ENCODE measurements at places on chromosomes 1 and 21.
A peak's percentile ranks its signal among the peaks of the same experiment; 100 is the strongest.

DNA sequence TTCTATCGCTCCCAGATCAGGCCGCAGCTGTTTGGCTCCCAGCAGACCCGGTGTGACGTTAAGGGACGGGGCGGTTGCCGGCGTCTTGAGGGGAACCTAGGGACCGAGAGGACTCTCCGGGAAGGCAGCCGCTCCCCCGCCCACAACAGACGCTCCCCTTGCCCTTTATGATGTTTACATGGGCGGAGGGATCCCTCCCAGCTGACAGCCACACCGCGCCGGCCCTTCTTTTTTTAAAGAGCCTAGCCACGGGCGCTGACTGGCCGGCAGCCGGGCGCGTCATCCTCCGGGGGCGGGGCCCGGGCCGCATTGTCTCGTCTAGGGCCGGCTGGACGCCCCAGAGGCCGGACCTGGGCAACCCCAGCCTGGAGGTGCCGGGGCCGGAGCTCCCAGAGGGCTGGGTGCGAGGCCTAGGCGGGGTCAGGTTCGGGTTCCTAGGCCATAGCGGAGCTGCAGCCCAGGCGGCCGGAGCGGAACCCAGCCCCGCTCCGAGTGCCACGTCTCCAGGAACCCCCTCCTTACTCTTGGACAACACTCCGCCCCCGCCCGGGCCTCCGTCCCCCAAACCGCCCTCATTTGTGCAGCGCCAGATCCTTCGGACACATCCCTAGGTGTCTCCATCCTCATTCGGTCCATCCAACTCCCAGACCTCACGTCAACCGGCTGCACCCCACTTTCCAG is at the start of gene PCAT6:
Gene PCAT6, plus strand, starts transcription at position 340 of the 681 bp plus-strand sequence.
- DNase-seq, result peak; percentile 89

DNA sequence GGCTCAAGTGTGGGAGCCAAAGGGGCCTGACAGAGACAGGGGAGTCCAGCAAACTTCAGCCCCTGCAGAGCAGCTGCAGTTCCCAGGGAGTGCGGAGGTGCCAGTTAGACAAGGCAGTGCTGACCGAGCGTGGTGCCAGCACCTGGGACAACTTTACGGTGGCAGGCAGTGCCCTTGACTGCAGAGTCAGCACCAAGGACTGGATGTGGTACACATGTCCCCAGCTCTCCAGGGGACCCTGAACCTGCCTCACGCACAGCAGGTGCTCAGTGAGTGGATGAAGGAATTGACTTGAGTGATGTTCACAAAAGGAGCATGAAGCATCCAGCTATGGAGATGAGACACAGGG is 296.5 kb downstream of the SIPA1L2 start:
- no peak for DNase-seq

- no peak for DNase-seq
Observed at GRCh38 chr1:34929853-34930701, 627 bp upstream of the DLGAP3 start.

- no peak for DNase-seq
Observed at GRCh38 chr1:110548381-110548780, 29.4 kb upstream of the KCNA10 start.

DNA sequence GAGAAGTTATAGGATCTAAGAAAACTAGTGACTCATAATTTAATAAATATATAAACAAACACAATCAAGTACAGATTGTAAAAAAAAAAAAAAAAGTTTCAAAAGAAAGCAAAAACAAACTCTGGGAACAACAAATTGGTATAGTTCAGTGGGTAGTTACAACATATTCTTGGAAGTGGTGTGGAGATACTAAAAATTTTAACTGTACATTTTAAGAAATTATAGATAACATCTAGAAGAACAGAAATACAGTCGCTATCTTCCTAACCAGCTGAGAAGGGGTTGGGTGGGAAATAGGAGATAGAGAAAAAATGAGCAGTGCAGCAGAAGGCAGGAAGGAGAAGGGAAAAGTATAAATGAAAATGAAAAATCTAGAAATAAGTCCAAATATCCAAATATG is 70.5 kb downstream of the LRRC8C start:
- no peak for DNase-seq

DNA sequence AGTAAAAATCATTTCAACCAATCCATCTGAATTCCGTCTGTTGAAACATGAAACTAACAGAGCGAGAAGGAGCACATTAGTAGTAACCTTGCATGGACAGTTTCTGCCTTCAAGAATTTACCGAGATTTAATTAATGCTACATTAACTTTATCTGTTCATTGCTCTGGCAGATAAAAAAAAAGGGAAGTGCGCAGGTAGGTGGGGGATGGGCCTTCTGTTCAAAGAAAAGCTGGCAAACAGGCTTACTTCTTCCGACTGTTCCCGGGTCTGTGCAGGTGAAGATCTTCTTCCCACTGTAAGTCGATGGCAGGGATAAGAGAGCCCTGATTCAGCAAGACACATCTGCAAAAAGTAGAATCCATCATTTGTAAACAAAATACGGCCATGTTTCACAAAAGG is 172.6 kb upstream of the DMRTA2 start:
- no peak for DNase-seq

- DNase-seq, result no peak
Observed at GRCh38 chr1:147273409-147274336, 31.2 kb downstream of the CHD1L start.

- no peak for DNase-seq
Observed at GRCh38 chr1:182699393-182700350, 15.3 kb upstream of the RGS8 start.

DNA sequence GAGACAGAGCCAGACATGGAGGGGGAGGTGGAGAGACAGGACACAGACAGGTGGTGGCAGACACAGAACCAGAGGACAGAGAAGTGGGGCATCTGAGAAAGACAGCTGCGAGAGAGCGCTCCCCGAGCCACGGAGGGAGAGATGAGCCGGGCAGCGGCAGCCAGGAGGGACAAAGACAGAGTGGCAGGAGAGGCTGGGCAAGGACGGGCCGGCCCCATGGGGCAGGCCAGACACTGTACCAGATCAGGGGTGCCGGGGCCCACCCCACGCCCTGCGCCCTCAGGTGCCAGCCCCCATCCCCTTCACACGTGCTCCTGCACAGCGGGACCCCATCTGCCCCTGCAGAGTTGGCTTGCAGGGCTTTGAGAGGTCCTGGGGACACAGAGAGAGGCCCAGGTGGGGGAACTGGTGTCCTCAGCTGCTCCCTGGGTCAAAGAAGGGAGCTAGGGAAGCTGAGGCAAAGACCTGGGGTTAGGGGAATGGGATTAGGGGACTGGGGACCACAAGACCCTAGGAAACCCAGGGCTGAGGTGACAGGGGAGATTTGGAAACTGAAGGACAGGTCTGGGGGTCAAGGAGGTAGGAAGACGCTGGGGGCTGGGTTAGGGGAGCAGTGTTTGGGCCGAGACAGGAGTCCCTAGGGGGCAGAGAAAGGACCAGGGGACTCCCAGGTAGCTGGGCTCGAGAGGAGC is 643 bp downstream of the FNDC5 start:
- DNase-seq, result no peak

GRCh38 chr1:156841295-156841855 is 17.5 kb downstream of the INSRR start:
- no peak for DNase-seq

DNA sequence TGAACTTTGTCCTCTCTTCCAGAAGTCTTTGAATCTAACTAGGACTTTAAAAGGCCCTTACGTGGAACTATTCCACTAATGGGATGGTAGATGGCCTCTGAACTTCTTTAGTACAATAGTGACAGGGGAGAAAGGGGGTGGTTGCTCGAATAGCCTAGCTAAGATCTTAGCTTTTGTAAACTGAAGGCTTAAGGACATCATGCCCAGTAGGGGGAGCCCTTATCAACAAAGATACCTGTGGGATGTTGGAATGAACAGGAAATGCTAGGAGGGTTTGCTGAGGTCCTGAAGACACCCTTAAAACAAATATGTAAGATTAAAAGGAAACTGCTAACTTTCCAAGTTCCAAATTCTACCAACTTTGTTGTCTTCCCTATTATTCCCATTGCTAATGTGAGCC is 33.2 kb downstream of the NHLH2 start:
- DNase-seq, result peak; percentile 12

DNA sequence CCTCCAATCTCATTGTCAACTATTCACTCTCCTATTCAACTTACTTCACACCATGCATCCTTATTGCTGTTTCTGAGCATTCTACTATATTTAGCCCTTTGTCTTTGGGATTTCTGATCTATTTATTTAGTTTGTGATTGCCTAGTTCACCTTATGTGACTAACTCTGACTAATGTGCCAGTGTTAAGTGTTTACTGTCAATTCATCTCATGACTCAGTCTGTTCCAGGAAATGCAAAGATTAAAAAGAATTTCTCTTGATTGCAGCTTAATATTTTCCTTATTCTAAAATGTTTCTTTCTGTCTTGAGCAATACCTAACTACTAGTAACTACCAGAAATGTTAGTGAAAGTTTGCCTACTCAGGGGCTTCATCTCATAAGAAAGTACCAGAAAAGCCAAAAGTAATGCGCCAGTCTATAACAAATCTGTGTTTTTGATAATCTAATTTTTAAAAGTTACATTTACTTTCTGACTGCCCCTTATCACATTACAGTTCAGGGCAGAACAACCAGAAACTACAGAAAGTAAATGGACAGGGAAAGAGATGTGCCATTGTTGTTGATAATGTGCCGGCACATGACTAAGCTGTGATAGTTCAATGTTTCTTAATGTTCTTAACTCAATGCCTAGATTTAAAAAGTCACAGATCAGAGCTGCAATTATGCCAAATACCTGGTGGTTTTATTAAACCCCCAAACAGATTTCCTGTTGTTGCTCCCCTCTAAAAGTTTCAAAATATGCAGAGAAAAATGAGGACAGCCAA is 556.5 kb downstream of the PTBP2 start:
- DNase-seq, result no peak

- DNase-seq, result no peak
Observed at GRCh38 chr1:201648907-201649721, 110.2 kb downstream of the NAV1 start.

All from stimulated activated CD4-positive, alpha-beta T cell treated with anti-CD3 and anti-CD28 coated beads, Interleukin-1b, Interleukin-23, amount 100 ng/mL, for 48 hours (primary cell).